ENCODE measurements at places on chromosomes 16 and 17.

- DNase-seq = no peak
Measured at GRCh38 chr16:56810954-56811353, 54.1 kb upstream of the SLC12A3 start.

DNA sequence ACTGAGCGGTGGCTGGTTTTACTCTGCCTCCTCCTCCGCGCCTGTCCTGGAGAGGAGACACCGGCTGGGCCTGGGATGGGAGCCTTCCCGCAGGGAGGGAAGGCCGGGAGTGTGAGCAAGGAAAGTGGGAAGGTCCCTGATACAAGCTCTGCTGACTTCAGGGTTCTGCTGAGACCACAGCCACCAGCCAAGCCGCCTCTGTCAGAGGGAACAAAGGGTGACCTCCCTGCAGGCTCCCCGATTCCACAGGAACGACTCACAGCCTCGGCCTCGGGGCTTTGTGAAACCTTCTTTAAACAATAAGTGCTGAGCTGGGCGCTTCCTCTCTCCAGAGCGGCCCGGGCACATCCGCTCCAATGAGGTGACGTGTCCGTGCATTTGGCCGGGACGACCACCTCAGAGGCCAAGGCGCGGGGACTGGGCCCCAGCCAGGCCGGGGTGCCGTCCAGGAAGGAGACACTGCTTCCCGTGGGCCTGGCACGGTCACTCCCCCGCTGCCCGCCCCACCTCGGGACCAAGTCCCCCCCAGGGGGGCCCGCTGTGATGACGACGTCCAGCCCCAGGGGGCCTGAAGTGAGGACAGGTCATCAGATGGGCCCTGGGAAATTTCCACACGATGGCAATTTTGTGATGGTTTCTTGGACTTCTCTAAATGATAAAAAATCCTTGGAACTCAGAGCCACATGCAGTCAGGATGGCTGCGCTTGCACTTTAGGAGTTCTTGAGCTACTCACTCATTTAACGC lies 11.8 kb upstream of the CIBAR2 start:
- no peak for DNase-seq

- no peak for DNase-seq
Measured at GRCh38 chr16:4465977-4466779, 8.2 kb downstream of the NMRAL1 start.

DNA sequence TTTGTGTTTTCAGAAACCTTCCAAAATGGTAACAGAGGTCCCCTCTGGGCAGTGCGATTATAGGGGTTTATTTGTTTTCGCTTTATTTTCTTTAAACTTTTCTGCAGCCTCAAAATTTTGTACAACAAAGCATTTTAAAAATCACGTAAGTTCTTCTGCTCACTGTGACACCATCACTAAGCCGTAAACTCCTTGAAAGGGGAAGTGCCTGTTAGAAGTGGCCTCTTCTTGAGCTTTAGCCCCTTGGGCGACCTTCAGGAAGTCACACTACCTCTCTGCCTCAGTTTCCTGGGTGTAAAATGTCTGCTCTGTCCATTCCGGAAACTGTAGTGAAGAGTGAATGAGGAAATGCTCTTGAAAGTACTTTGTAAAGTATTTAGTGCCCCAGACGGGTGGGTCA lies 26.6 kb downstream of the ARHGAP27 start:
- no peak for DNase-seq

DNA sequence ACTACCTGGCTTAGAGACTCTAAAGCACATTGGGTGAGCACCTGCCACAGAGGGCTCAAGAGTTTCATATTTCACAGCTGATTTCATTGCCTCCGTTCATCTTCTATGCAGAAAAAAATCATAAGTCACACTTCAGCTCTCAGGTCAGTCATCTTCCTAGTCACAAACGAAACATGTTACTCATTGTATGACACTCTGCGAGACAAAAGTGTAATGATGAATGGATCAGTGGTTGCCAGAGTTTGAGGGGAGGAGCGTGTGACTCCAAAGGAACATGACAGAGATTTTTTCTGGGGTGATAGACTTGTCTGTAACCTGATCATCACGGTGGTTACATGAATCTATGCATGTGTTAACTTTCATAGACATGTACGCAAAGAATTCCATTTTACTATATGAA lies 195.2 kb upstream of the CNTNAP4 start:
- DNase-seq = no peak

- DNase-seq = no peak
Measured at GRCh38 chr16:8863594-8864424, 5.0 kb downstream of the CARHSP1 start.

GRCh38 chr17:29124135-29124924 lies 55.9 kb downstream of the MYO18A start:
- DNase-seq = peak; percentile 60

GRCh38 chr16:69917739-69918138 lies 33.4 kb upstream of the CLEC18A start:
- no peak for DNase-seq

DNA sequence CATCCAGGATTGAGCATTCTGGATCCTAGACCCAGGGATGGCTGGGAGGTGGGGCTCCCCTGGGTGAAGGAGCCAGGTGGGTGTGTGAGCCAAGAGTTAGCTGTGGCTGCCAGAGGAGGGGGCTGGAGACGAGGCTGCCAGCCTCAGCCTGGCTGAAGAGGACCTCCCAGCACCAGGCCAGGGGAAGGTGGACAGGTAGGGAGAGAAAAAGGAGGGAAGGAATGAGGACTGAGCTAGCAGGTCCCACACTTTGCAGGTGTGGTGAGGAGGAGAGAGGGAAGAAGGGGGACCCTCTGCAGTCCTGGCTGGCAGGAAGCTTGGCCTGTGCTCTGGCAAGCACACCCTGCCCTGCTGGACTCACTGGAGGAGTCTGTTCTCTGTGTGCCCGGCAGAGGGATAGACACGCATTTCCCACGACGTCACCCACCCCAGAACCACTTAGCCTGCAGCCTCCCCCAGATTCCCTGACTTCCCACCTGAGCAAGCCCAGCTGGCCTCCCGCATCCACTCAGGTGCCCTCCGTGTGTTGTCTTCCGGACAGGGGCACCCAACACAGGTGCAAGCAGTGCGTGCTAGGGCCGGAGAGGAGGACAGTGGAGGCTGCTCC lies 42.0 kb downstream of the SOCS3 start:
- DNase-seq = no peak

DNA sequence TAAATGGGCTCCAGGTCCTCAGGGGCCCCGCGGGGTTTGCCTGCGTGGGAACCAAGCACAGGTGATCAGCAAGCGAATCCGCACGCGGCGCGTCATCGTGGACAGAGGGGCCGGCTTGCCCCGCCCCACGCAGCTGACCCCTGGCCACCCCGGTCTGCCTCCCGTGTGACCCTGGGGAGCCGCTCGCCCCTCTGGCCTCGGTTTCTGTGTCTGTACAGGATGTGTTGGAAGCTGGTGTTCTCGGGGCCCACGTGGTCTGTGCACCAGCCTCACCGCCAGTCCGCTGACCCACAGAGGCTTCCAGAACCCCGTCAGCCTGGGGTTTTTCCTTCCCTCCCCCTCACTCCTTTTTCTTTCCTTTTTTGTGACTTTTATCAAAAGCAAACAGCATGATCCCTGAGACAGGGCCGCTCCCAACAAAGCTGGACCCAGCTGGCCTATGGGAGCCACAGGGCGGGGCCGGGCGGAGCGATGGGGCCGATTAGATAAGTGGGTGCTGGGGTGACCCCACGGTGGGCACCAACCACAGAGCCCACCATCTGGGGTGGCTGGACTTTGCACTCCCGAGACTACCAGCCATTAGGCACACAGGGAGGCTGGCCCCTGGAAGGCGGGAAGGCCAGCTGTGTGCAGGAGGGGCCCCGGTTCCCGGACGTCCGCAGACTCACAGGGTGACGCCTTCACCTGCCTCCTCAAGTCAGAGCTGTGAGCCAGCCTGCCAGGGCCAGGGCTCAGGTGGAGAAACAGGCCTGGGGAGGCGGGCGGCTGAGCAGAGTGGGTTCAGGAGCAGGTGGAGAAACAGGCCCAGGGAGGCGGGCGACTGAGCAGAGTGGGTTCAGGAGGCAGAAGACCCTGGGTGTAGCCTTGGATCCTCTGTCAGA lies 56.0 kb downstream of the ZFPM1 start:
- no peak for DNase-seq

DNA sequence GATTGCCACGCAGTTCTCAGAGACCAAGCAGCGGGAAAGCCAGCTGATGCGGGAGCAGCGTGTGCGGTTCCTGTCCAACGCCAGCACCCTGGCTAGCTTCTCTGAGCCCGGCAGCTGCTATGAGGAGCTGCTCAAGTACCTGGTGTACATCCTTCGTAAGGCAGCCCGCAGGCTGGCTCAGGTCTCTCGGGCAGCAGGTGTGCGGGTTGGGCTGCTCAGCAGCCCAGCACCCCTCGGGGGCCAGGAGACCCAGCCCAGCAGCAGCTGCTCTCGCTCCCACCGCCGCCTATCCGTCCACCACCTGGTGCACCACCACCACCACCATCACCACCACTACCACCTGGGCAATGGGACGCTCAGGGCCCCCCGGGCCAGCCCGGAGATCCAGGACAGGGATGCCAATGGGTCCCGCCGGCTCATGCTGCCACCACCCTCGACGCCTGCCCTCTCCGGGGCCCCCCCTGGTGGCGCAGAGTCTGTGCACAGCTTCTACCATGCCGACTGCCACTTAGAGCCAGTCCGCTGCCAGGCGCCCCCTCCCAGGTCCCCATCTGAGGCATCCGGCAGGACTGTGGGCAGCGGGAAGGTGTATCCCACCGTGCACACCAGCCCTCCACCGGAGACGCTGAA lies 15.2 kb downstream of the CACNA1G start:
- DNase-seq = peak; percentile 46

DNA sequence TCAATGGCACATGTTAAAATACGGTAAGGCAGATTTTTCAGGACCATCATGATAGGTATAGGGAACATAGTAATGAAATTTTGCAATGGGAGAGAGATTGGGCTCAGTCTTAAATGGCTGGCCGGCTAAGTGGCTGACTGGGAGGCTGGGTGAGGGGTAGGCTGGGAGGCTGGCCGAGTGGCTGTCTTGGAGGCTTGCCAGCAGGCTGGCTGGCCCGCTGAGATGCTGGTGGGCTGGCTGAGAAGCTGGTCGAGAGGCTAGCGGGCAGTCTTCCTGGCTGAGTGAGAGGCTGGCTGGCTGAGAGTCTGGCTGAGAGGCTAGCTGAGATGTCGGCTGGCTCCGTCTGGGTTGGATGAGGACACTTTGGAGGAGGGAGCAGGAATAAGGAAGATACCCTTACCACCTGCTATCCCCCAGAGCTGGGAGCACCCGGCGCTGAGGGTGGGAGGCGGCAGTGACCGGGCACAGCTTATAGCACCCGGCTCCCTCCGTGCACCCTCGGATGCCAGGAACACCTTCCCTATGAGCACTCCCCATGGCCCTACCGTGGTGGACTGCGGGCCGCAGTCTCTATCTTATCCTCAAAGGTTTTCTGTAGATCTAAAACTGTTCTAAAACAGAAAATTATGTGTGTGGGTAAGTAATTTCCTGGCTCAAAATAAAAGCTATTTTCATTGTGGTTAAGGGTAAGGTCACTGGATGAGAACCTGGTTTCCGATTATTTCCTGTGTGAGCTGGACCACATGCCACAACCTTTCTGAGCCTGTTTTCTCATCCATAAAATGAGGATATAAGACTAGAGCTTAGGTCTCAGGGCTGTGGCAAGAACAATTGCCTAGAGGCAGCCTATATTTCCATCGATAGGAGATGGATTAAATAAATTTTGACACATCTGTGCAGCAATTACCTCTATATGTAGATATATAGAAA lies 34.5 kb upstream of the TMC5 start:
- no peak for DNase-seq

- no peak for DNase-seq
Measured at GRCh38 chr16:55041540-55042234, 111.0 kb downstream of the IRX5 start.

- no peak for DNase-seq
Measured at GRCh38 chr16:57213462-57213861, 27.3 kb downstream of the RSPRY1 start.

DNA sequence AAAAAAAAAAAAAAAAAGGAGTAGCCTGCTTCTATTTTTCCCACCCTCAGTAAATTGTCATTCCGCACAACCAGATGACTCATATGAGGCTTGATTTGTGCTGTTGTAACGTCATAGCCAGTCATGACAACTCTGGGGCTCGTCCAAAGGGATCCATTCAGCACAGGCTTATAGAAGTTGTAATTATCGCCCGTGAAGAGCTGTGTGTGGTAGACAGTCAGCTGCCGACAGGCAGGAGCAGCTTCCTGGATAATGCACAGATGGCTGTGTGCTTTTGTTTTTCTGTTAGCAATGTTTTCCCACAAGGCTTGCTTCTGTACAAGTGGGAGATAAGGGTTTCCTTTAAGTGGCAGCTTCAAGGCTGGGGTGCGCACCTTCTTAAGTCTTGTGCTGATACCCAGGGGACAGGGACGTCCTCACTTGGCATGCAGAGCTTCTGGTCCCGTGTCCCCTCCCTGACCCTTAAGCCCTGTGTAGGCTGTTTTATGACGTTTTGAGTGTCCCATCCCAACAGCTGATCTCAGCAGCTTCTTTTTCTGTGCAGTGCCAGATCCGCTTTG lies 26.0 kb downstream of the SNX29 start:
- DNase-seq = no peak

GRCh38 chr16:21260870-21261791 lies 17.0 kb downstream of the CRYM start:
- no peak for DNase-seq

DNA sequence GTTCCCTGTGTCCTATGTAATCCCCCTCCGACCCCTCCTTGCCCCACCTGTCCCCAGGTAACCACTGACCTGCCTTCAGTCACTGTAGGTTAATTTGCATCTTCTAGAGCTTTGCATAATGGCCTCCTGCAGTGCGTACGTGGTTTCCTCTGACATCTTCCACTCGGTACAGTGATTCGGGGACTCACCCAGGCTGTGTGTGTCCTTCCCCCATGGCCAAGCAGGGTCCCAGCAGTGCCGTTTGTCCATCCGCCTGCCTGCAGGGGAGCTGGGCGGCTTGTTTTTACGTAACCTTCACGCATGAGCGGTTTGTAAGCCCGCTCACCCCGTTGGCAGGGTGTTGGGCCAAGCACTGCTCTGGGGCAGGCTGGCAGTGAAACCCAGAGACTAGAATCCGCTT lies 7.9 kb downstream of the MAPK8IP3 start:
- no peak for DNase-seq

GRCh38 chr16:82042144-82042543 lies 7.1 kb downstream of the HSD17B2 start:
- DNase-seq = no peak

DNA sequence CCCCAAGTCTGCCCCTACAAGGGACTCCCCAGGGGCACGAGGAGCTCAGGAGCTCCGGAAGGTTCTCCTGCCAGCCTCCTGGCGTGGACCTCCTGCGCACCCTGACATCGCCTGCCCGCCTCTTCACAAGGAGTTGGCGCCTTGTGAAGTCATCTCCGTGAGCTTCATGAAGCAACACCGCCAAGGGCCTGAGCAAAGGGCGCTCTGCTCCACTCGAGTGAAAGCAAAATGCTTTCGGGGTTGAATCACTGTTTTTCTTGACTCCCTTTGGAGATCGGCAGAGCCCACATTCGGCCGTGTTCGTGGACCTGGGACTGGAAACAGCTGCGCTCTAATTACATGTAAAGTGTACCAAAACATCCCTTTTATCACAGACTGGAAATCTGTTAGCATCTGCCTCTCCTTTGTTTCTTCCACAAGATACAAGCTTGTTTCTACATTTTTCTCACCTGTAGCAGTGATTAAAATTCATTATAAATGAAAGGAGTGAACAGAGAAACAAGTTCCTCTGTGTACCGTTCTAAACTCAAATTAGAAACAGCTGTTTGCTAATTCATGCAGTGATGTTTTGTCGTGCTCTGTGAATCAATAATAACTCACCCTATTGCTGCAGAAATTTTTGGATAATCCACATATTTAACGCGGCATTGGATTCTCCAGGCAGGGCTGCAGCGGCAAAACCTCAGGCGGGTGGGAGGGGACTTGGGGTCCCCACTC lies 203.3 kb downstream of the ZNF423 start:
- no peak for DNase-seq

GRCh38 chr16:87068762-87069150 lies 248.4 kb downstream of the C16orf95 start:
- DNase-seq = no peak

All from endothelial cell (in vitro differentiated cells).